ENCODE measurements at places on chromosomes 12 and 14. TPM values are rescaled to one million over a fixed set of nuclear protein-coding genes. Genes with fewer than 3 reads are reported as not detected.

DNA sequence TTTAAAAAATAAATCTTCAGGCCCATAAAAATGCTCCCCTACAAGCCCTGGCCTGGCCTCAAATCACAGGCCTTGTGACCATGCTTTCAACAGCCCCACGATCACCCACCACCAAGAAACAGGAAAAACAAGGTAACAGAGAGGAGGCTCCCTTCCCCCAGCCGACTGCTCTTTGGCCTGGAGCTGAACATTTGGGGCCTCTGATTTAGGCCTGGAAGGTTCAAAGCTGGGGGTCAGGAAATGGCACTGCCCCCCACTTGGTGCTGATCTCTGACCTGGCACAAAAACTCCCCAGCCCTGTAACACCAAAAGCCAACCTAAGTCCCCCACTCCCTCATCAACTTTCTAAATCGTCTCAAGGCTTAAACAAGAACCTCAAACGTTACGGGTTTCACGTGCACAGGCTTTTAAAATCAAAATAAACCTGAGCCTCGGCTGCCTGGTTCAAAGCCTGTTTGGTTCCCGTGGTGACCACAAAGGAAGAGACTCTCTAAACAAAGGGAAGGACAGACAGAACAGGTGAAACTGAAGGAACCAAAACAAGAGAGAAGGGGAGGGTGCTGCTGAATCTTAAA is 9.0 kb downstream of the ACTN1 start:
- no peak for DNase-seq

DNA sequence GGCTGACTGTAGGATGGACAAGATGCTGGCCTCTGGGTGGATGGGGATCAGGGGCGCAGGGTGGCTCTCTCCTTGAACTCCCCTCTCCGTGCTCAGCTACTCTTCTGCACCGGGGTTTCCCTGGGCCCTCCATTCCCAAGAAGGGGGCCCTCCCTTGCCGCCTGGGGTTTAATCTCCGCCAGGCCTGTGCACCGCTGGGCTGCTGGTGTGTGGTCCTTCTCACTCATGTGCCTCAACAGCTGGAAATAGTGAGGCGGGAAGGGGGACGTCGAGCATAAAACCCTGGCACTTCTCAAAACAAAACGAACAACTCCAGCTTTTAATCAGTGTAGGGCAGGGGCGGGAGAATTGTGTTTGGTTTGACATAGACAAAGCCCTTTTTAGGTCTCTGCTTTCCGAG is 19.0 kb upstream of the SMOC1 start:
- DNase-seq: no peak

- DNase-seq: peak; percentile 72
Observed at GRCh38 chr14:20681348-20682126, 2.8 kb upstream of the RNASE4 start.

The RDH5 gene
- total RNA-seq: 37.7 TPM

The PLEK2 gene
- total RNA-seq: 41.7 TPM

DNA sequence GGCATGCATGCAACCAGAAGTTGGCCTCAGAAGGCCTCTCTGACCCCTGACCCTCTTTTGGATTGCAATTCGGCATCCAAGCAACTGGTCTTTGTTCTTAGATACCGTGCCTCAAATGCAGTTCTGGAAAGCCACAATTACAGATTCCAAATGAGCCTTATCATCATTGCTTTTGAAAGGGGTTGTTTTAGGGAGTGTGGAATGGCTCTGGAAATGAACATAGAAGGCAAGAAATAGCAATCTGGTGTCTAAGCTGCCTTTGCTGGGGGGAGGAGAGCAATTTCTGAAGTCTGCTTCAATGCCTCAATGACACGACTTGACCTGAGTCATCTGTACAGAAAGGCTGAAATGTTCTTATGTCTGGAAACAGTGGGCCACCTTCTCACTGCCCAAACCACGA is 250.1 kb downstream of the NUAK1 start:
- no peak for DNase-seq

GRCh38 chr14:60648249-60648933 is 886 bp downstream of the SIX1 start:
- DNase-seq: no peak

DNA sequence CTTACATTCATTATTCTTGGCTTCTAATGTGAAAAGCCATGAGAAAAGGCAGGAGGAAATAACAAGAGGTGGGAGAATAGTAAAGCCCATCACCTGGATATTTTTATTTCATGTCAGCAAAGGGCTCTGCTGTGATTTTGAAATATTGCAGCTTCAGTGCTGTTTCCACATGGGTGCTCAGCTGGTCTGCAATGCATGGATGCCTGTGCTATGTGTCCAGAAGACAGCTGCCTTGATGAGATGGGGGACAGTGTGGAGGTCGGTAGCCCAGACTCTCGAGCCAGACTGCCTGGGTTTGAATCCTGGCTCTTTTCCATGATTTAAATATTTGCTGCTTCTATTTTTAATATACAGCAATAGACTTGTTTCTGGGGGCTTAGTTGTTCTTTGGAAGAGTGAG is 477.5 kb upstream of the GARIN6 start:
- no peak for DNase-seq

DNA sequence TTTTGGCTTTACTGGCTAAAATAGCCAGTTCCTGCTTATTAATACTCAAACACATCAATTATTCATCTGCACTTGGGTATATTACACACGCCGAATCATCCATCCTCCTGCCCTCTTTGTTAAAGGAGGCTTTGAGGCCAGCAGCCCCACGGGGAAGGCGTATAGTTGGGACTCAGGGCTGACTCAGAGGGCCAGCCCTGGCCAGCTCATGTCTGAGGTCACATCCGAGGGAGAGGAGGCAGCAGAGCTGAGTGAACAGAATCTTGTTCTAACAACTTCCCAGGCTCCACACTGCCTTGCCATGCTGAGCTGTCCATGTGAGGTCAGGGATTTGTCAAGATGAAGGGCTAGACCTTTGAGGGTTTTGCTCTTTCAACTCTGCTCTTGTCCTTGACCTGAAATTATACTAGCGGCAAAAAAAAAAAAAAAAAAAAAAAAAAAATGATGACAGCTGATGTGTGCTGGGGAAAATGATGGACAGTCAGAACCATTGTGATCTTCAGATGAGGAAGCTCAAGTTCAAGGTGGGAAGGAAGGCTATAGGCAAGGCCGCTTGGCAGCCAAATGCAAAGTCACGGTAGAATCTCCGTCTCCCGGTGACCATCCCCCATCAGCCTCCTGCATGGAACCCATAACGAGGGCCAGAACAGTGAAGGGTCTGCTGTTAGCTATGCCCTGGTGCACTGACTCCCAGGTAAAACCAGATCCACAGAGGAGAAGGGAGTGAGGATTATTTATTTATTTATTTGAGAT is 12.5 kb upstream of the MARK3 start:
- DNase-seq: no peak

The OTX2 gene
- total RNA-seq: not detected

GRCh38 chr12:29350080-29350479 is 30.9 kb downstream of the ERGIC2 start:
- no peak for DNase-seq
